ENCODE measurements at places on chromosomes 13 and 19.
A peak's percentile ranks its signal among the peaks of the same experiment; 100 is the strongest.

- DNase-seq: no peak
Observed at GRCh38 chr13:95957331-95957730, 95.9 kb downstream of the UGGT2 start.

DNA sequence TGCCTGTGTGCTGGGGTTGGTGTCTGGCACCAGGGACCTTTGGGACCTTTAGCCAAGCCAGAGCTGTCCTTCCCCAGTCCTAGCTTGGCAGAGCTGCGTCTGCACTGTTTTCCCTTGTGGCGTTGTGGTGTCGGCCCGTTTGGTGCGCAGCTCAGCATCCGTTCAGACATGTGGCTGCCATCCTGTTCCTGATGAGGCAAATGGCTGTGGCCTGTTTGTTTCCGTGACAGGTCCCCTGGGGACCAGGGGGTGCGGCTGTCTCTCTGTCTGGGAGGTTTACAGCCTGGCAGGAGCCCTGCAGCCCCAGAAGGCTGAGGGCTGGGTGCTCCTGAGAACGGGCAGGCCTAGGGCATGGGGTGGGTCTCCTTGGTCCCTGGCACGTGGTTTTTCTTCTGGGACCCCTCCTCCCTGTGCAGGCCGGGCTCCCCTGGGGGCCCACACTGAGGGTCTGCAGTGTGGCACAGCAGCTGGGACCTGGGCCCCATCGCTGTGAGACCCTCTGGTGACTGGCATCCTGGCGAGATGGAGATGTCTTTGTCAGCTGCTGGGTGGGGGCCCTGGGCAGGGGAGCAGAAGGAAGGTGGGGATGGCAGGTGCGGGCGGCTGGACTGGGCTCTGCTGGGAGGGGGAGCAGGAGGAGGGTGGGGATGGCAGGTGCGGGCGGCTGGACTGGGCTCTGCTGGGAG, 4.0 kb downstream of the SPPL2B start:
- no peak for DNase-seq

GRCh38 chr13:78476910-78477309, 126.4 kb downstream of the POU4F1 start:
- no peak for DNase-seq

DNA sequence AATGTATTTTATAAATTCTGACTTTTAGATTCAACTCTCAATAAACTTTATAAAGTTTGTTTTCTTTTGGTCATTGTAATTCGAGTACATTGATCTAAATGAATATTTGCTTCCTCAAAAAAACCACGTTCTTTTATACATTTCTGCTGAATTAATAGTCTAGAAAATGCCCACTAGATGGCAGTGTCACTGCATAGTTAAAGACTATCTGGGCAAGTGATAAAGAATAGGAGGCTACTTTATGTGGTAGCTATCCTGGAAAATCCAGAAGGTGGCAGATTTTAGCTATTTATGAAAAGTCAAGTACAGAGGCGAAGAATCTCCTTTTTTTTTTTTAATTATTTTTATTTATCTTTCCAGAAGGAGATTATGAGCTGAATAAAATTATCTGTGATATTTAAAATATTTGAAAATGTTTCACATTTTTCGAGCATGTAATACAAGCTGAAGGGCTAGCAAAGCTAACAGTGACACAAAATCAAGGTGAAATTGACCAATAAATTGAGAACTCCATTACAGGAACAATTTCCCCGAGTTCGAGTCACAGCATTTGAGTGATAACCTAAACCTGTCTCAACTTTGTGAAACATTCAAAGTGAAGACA, 221.8 kb downstream of the OLFM4 start:
- DNase-seq: peak; percentile 76

DNA sequence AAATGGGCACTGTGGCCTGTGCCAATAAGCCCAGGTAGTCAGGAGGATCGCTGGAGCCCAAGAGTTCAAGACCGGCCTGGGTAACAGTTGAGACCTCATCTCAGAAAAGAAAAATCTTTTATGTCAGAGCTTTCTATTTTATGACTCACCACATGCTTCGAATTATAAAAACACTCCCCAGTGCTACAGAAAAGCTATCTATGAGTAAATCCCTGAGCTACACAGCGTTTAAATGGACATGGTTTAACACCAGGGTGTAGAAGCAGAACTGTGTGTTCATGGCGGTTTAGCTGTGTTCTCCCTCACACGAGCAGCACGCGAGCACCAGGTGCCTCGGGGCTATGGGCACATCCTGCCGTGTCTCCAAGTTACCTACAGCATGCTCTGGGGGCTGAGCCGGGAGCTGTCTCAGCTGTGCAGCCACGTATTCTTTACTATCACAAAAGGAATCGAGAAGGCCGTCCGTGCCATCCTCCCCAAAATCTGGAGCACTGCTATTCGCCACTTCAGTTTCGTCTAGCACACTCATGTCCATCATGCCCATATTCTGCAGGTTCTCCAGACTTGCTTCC, 6.7 kb downstream of the SAFB2 start:
- DNase-seq: no peak

GRCh38 chr13:72985610-72986009, 73.2 kb upstream of the KLF5 start:
- DNase-seq: no peak

DNA sequence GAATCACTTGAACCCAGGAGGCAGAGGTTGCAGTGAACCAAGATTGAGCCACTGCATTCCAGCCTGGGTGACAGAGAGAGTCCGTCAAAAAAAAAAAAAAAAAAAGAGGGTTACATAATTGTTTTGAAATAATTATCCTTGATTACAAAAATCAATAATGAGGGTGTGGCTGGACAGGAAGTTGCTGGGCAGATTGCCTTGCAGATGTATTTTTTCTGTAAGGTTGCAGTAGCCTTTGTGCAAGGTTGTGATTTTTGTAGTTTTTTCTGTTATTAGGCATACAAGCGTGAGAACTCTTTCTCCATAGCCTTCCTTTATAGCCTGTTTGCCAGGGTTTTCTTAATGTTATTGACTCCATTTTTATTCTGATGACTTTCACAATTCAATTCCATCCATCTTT, 40.7 kb upstream of the SIN3B start:
- no peak for DNase-seq

GRCh38 chr19:50327013-50327412, 2.2 kb downstream of the KCNC3 start:
- DNase-seq: no peak

- DNase-seq: no peak
Observed at GRCh38 chr13:52947921-52948373, 80.7 kb upstream of the OLFM4 start.

DNA sequence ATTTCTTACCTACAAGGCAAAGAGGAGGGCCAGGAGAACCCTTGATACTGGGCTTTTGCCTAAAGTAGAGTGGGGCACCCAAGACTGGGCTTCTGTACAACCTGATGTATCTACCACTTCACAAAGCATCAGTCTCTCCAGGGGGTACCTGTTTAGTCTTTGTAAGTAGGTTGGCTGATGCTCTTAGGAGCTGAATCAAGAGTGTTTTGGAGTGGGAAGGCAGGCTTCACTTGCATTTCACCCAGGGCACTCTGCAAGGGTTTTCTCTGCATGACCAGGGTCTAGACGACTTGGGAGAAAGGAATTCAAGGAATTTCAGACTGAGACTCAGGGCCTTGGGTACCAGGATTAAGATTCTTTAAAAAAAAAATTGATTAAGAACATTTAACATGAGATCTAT, 361.5 kb downstream of the RFC3 start:
- DNase-seq: no peak

DNA sequence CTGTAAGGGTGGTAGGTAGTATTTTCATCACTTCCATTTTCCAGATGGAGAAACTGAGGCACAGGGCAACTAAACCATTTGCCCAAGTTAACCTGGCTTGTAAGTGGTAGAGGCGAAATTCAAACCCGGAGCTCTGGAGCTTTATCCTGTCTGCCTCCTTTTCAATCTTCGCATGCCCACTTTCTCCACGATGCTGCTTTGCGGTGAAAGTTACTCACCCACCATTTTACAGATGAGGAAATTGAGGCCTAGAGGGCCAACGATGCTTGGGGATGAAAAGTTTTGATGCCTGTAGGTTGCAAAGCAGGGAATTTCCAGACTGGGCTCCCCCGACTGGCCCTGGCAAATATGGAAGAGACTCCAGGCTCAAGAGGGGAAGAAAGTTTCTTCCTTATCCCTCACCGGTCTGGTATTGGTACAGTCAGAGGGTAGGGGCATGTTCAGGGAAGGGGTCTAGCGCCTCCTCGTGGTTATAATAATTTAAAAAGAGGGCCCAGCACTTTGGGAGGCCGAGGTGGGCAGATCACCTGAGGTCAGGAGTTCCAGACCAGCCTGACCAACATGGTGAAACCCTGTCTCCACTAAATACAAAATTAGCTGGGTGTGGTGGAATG, 1.9 kb upstream of the SH2D3A start:
- peak; percentile 28 for DNase-seq

DNA sequence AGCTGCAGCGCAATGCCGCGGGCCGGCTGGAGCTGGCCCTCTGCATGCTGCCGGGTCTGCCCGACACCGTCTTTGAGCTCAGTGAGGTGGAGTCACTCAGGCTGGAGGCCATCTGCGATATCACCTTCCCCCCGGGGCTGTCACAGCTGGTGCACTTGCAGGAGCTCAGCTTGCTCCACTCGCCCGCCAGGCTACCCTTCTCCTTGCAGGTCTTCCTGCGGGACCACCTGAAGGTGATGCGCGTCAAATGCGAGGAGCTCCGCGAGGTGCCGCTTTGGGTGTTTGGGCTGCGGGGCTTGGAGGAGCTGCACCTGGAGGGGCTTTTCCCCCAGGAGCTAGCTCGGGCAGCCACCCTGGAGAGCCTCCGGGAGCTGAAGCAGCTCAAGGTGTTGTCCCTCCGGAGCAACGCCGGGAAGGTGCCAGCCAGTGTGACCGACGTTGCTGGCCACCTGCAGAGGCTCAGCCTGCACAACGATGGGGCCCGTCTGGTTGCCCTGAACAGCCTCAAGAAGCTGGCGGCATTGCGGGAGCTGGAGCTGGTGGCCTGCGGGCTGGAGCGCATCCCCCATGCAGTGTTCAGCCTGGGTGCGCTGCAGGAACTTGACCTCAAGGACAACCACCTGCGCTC, 3.8 kb upstream of the MAP2K7 start:
- no peak for DNase-seq

DNA sequence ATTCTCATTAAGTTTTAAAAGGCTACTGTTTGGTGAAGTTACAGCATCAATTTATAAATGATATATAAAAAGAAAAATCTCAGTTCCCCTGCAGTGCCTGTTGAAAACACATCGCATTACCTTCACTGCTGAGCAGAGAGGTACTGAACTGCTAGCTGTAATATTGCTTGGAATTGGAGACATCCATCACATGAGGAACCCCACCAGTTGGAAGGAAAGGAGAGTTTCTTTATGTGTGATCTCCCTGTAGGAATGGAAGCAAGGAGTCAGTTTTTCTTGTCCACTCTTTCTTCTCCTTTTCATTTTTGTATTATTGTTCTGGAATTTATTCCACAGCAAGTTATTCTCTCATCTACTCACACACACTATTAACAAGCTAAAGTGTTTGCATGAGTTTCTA, 1586.0 kb upstream of the PRR20A start:
- no peak for DNase-seq

DNA sequence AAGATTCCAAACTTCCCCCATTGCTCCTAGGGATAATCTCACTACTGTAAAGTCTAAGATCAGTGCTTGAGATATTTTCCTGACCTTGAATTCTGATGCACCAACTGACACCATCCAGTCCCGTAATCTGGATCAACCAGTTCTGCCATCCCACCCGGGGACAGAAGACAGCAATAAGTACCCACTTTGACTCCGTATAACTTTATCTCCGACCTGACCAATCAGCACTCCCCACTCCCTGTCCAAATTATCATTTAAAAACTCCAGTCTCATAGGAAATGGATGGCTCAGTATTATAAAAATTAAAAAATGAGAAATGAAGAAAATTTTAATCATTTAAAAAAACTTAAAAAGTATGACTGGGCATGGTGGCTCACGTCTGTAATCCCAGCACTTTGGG, 61.4 kb upstream of the ABCC4 start:
- no peak for DNase-seq

DNA sequence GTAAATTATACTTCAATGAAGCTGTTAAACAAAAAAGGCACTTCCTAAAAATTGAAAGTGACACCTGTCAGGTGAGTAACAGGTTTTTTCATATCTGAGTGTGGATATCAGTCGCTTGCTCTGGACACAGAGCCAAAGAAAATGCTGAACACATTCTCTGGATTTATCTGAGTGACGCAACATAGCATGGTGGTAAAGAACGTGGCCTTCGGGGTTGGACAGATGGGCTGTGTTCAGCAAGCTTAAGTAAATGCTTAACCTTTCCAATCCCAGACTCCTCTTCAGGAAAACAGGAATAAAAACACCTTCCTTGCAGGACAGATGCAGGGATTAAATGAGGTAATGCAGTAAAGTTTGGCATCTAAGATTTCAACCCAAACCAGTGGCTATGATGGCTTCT, 132.0 kb downstream of the FOXO1 start:
- DNase-seq: no peak

GRCh38 chr19:10654610-10655456, 687 bp downstream of the ILF3 start:
- peak; percentile 29 for DNase-seq

DNA sequence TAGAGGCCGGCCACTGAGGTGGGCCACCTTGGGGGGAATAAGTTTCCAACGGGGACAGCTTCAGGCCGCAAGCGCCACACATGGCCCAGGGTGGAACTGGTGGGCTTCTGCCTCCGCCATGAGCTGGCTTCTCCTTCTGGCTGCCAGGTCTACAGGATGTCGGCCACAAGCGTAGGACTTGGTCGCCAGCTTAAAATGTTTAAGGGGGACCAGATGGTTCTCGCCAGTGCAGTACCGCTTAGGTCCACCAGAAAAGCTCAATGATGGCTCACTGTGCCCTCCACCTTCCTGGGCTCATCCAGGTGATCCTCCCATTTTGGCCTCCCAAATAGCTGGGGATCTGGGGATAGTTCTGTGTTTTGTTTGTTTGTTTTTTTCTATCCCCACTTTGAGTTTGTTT, 38.7 kb upstream of the ZNF254 start:
- DNase-seq: no peak
